ENCODE measurements at places on chromosomes 6 and 20.

GRCh38 chr6:6569096-6569810 lies 19.3 kb upstream of the LY86 start:
- DNase-seq: no peak

DNA sequence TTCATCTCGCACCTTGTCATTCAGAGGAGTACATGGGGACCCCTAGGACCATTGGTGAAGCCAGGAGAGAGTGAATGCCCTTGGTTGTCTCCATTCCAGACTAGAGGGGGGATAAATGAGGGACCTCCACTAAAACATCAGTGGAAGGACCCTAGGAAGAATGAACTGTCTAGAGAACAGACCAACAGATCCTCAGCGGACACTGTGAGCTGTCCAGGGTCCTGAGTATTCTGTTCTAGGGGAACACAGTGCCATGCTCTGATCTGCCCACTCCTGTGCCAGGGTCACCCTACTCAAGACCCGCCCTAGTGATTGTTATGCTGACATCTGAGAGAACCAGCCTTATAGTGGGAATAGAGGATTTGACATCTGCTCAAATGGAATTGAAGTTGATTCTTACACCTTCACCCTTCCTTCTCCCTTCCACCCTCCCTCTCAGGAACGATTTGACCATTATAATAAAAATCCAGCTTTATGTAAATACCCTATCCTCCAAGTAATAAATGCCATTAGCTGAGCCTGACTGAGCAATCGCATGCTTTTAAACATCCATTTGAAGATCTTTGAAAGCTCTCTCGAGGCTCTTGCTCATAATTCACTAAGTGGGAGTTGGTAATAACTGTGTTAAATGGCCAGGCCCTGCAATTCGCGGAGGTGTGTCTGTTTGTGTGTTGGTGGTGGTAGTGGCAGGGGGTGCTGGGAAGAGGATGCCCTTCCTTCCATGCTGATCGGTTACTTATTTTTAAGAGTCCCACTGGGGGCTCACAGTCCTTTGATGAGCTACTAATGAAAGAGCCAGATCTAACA lies 43.6 kb upstream of the SLC32A1 start:
- peak; percentile 40 for DNase-seq

GRCh38 chr6:112040956-112041355 lies 12.9 kb upstream of the CCN6 start:
- no peak for DNase-seq

DNA sequence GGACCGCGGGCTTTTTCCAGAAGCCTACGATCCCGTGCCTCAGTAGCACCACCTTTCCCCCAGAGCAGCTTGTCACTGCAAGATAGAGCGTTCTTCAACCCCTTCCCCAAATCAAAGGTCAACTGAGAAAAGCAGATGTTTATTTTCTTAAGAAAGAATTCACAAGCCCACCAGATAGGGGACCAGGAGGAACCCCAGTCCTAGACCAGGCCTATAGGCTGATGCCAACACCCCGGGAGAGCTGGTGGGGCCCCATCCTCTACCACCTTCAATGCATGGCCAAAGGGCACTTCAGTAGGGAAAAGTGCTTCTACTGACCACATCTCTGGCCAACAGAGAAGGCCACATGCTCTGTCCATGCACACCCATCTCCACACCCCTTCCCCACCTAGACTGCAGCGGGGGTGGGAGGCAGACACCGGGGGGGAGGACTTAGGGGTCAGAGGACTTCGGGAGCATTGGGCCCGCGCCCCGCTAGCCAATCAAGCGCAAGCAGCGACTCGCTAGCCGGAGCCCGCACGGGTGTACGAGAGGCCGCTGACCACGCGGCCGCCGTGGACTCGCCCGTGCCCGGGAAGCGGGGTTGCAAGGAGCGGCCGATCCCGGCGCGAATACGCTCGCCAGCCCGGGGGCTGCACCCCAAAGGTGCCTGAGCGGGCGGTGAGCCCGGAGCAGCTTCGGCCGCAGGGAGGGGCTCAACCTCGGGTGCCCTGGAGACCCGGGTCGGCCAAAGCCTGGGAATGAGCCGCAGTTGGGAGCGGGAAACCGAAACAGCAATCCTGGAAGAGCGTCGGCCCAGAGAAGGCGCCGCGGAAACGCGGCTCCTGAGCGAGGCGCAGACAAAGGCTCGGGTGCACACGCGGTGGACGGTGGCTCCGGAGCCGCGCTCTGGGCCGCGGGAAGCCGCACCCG lies 2.8 kb downstream of the PDE10A start:
- DNase-seq: peak; percentile 42

GRCh38 chr6:156449128-156449527 lies 328.1 kb upstream of the ARID1B start:
- DNase-seq: no peak

DNA sequence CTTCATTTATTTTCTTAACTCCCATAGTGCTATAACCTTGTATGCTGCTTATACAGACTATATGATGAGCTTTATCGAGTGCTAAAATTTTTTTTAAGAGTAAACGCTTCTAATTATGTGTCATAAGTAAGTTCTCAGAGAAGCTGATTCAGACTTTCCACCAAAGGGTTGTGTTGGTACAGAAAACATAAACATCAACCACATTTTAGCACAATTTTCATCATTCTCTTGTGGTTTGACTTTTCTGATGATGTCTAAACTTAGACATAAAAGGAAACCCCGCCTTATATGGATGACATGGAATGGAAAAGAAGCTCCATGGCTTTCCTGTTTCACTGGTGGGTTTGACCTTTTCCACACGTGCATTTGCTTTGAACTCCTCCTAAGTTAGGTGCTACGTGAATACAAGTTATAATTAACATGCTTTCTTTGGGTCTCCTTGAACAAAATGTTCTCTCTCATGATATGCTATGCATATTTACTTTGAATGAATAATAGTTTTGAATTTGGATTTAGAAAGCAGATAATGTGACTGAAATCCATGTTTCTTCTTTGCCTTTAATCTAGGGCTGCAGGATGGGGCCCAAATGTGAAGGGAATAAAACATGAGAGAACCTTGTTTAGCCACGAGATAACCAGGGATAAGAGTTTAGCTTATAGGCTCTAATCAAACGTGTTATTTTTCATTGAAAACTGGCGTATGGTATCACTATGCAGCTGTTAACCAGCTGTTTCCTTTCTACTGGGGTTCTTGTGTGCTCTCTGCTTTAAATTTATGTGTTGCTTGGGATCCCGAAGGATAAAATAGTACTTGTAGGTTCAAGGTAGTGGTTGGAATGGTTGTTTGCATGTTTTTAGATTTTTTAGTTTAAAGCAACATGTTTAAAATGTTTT lies 127.1 kb upstream of the AHI1 start:
- no peak for DNase-seq

DNA sequence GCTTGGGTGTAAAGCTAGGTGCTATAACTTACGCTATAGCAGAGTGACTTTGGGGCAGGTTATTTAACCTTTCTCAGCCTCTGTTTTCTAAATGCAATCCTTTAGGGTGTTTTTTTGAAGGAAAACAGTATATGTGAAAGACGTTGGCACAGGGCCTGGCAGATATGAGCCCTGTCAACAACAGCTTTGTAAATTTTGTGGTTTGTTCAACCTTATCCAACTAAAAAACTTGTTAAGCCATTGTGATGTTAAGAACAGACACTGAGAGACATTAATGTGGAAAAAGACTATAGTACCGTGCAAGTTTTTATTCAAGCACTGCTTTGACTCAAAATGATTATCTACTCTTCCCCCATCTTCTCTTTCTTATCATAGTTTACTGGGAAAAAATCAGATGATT lies 8.2 kb downstream of the HECA start:
- DNase-seq: no peak

DNA sequence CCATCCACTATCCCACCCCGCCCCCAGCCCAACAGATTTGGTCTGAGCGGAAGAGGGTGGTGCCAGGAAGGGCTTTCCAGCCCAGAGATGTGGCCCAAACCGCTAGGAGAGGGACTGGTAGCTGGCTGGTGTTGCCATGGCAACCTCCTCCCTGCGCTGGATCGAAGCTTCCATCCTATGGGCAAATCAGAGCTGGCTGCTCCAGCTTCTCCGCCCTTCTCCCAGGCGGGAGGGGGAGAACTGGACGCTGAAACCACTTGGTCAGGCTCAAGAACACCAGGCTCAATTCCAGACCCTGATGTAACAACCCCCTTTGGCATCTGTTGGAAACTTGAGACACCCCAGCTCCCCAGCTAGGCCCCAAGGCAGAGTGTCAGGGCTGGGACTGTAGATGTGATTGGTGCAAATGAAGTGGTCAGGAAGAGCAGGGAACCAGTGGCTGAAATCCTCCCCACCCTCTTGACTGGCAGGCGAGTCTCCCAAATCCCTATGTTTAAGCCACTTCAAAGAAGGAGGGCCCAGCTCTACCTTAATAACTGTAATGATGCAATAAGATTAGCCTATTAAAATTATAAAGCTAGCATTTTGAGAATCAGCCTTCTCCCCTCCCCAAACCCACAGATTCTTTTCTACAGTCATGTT lies 4.2 kb downstream of the RIMS4 start:
- DNase-seq: peak; percentile 37

GRCh38 chr20:47269309-47270165 lies 87.0 kb downstream of the ZMYND8 start:
- DNase-seq: peak; percentile 27

DNA sequence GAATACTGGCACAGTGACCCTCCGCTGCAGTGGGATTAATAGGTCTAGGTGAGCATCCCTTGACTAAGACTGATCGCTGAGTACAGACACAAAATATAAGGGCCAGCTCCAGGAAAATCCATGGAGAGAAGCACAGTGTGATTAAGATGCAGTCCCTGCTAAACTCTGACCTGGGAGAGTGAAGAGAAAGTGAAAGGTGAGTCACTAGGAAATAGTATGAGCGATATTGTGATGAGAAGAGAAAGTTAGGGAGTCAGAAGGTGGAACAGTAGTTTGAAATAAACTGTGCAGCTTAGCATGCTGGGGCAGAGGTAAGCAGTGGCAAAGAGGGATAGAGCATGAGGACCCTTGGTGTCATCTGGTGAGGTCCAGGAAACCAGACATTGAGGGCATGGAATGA lies 278.6 kb upstream of the MAP3K7 start:
- no peak for DNase-seq

- no peak for DNase-seq
These were observed 1235.4 kb upstream of the GJE1 start for GRCh38 chr6:140897349-140897748.

DNA sequence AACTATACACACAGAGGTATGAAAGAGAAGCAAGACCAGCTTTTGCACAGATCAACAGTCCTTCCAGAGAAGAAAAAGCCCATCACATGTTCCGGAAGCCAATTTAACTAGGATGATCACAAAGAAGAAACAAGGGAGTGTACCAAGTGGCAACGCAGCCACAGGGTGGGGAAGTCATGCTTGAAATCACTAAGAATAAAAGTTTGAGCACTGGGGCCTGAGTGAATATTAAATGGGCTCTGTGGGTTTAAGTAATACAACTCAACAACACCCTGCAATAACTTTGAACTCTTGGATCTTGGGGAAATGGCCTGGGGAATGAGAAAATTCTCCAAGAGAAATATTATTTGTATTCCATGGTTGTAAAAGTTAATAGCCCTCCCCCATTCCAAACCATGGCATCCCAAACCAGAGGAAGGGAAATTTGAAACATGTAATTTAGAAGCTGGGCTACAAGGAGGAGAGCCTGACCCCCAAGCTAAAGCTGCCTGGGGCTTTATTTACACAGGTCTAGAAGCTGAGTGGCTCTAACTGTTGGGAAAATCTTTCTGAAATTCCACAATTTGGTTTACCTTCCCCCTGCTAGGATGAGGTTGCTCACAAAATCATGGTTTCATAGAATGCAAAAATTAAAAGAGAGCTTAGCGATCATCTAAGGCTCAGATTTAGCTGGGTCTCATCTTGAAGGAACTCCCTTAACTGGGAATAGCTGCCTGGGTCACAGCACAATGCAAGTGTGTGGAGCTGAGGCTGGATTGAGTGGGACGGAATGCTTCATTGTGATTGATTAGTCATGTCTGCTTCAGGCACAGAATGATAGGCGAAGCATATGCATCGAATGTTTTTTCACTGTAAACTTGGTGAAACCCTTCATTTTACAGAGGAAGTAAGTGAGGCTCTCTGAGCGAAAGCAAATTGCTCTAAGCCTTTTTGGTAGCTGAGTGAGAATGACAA lies 143.6 kb downstream of the BMP7 start:
- DNase-seq: no peak

GRCh38 chr6:166595949-166596348 lies 9.5 kb upstream of the RAMACL start:
- no peak for DNase-seq

DNA sequence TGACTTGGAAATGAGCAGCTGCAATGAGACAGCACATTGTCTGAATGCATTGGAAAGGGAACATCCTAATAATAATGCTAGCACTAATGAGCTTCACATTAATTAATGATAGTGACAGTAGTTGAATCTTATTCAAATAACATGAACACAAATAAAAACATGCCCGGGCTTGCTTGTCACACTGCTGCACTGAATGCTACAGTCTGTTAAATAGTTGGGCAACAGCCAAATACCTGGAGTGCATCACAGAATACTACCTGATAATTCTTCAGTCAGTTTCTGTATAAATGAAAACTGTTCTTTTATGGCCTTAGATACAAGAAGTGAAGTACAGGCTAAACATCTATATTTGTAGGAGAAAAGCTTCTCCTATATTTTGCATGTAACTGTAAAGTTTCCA lies 458.7 kb downstream of the RNF144B start:
- no peak for DNase-seq

DNA sequence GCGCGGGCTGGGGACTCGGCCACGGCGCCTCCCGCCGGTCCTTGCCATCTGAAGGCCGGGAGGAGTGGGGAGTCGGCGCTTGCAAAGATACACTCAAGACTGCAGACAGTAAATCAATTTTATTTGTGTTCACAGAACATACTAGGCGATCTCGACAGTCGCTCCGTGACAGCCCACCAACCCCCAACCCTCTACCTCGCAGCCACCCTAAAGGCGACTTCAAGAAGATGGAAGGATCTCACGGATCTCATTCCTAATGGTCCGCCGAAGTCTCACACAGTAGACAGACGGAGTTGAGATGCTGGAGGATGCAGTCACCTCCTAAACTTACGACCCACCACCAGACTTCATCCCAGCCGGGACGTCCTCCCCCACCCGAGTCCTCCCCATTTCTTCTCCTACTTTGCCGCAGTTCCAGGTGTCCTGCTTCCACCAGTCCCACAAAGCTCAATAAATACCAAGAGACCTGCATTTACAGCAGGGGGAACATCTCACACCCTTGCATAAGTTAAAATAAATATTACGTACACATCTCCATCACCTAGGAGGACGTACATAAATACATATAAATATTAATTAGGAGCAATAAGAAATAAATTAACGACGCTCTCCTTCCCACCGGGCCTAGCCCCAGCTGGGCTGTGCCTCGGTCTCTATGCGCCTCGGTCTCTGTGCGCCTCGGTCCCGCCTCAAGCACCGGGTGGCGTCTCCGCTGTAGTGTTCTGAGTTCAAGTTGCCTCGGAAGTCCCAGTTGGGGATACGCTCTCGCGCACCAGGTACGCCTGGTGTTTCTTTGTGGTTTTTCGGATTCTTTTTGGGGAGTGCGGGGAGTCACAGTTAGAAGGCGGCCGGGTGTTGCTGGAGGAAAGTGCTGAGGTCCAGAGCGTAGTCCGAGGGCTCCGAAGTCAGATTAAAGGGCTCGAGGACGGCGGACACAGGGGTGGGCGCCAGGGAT lies 889 bp upstream of the FLOT1 start:
- peak; percentile 31 for DNase-seq

Data from GM03348 (cell line).